Kasumi-1 (cell line): ENCODE measurements at places on chromosomes 2 and 18.

DNA sequence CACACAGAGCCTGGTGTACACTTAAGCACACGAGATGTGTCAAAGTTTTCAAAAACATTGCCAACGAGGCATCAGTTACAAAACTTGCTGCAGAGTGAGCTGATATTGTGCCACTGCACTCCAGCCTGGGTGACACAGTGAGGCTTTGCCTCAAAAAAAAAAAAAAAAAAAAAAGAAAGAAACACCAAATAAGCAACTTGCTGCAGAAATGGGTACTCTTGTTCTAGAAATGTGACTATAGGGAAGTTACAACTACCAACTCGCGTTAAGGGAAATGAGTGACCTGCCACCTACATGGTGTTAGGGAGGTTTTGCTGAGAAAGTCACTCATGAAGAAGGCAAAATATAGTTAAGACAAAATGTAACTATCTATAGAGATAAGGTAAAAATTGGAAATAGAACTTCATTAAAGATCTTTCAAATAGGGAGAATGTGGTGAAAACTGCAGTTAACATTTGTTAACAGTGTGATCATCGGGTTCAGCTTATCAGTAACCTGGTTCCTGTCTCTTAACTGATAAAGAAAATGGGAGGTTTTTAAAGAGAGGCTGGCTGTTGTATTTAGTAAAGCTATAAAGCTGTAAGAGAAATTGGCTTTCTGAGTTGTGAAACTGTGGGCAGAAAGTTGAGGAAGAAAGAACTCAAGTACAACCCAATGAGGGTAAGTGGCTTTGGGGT is at the start of gene IL1RL1:
Gene IL1RL1 (plus strand): TSS at position 600 of the 677 bp plus-strand sequence. CDS start 26,702 bp downstream, outside the sequence.
- no peak for DNase-seq

- no peak for DNase-seq
Observed at GRCh38 chr2:219109471-219109870, 48.8 kb upstream of the IHH start.

- DNase-seq, result no peak
Observed at GRCh38 chr18:41459656-41460055, 495.4 kb upstream of the PIK3C3 start.

DNA sequence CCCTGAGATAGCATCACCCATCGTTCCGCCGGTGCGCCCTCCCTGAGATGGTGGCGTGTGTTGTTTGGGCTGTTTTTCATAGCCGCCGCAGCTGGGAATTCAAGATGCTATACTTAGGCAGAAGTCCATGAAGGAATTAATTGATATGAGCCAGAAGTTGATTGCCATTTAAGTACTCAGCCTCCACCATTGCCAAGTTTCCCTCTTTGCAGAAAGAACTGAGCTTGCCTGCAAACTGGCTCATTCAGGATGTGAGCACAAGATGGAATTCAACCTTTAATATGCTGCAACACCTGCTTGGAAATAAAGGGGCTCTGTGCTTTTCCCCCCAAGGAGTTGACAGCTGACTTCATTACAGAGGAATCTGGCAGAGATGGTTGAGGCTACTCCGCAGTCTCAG is 295.5 kb downstream of the ZNF521 start:
- DNase-seq, result no peak

DNA sequence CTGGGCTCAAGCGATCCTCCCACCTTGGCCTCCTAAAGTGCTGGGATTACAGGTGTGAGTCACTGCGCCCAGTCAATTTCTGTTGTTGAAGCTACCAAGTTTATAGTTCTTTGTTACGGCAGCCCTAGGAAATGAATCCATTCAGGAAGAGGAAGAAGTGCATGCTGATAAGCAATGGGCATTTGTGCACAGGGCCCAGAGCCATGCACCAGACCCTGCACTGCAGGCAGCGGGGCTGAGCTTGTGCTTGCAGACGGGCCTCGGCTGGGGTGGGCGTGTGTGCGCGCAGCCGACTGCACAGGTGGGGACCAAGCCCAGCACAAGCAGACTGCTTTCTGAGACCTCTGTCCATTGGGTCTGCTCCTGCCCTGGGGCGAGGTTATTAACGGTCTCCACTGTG is 144.6 kb downstream of the CABLES1 start:
- DNase-seq, result no peak

- DNase-seq, result no peak
Observed at GRCh38 chr2:117502121-117502520, 312.4 kb upstream of the DDX18 start.

DNA sequence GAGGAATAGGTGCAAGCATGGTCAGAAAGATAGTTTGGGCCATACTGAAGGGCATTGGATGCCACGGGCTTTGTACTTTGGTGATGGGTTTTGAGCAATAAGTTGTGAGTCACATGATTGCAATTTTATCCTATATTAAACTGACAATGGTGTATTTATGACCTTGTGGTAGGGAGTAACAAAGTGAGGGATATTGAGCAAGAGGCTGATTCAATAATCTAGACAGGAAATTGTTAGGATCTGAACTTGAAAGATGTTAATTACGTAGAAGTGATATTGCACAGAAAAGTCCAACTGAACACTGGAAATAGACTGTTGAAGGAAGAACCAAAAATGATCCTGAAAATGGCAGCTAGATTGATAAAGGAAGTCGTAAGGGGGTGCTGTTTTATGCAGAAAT is 46.6 kb upstream of the TCF4 start:
- peak; percentile 27 for DNase-seq

- no peak for DNase-seq
Observed at GRCh38 chr18:50494569-50494968, 65.3 kb upstream of the MAPK4 start.
